ENCODE measurements at places on chromosomes 16 and 17.

DNA sequence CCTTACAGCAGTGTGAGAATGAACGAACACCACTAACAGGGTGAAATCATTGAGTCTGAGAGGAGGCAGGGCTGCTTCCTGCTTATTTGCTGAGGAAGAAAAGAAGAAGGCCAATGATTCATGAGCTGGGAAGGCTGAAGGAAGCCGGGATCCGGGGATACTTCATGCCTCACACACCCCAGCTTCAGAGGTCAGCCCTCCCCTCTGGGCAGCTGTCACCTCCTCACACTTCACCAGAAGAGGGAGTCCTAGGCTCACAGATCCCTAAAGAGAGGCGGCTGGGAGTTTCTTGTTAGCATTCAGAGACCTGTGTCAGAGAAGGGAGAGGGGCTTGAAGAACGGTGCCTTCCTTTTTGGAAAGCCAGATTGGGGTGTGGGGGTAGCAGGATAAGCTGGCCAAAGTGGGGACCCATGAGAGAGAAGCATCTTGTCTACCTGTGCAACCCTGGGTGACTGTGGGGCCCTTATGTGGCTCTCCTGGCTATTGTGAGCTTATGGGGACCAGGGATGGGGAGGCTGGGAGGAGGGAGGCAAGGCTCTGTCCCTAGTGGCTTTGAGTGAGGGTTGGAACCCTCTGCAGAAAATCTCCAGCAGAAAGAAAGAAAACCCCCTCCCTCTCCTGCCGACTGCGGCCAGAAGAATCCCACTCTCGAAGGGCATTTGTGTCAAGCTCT, 94.6 kb downstream of the RGS9 start:
- DNase-seq: no peak

GRCh38 chr16:84453061-84453752, 51.3 kb downstream of the MEAK7 start:
- DNase-seq: no peak

DNA sequence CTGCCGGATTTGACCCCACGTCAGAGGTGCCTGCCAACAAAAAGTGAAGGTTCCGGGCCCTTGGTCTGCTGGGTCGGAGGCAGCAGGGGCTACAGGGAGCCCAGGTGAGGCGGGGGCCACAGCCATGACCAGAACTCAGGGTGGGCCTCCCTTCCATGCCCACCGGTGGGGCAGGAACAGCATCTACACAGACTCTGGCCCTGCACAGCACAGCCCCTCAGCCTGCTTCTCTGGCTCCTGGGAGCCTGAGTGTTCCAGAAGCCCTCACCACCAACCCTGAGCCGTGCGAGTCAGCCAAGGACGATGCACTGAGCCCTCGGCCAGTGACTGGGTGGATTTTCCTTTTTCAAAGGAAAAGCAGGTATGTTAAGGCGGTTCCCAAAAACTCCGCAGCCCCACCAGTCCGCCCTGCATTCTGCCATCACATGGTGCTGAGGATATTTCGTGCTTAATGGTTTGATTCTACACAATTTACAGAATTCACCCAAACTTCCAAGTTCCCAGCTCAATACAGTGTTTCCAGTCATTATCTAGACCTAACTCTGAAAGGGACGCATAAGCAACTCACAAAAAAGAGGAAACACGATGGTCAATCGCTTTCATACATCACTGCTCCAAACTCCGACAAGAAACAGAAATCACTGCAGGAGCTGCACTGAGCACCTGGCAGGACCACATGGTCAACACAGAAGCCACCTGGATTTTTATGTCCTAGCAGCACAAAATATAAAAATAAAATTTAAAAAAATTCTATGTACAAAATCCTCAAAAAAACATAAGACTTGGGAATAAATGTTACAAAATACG, 19.4 kb upstream of the C16orf95 start:
- no peak for DNase-seq

DNA sequence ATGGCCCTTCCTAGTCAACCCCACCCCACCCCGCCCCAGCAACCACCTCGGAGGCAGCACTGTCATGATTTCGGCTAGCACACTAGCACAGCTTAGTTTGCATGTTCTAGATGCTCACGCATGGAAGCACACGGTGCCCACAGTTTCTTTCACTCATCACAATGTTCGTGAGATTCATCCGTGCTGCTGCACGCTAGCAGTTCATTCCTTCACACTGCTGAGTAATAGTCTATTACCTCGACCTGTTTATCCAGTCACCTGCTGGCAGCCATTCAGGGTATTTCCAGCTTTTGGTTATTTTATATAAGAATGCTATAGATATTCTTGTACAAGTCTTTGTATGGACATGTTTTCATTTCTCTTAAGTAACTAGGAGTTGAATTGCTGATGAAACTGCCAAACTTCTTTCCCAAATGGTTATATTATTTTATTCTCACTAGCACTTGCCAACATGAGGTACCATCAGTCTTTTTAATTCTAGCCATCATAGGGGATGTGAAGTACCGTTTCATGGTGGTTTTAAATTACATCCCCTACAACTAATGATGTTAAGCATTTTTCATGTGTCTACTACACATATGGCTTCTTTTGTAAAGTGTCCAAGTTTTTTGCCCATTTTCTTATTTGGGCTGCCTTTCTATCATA, 75.7 kb downstream of the CYTH1 start:
- DNase-seq: no peak

DNA sequence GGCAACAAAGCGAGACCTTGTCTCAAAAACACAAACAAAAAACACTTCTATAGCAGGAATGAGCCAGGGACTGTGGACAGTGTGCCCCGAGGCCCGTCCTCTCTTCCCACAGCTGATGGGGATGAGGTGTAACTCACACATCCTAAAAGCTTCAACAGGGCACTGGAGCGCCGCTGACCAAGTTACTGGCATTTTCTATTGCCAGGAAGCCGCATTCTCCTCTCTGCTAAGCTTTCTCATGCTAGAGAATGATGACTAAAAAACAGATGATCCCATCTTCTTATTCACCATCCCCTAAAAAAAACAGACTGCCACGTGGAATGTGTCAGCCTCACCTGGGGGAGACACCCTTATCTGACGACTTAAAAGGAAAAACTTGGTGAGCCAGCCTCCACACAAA, 16.3 kb downstream of the CARHSP1 start:
- DNase-seq: no peak

DNA sequence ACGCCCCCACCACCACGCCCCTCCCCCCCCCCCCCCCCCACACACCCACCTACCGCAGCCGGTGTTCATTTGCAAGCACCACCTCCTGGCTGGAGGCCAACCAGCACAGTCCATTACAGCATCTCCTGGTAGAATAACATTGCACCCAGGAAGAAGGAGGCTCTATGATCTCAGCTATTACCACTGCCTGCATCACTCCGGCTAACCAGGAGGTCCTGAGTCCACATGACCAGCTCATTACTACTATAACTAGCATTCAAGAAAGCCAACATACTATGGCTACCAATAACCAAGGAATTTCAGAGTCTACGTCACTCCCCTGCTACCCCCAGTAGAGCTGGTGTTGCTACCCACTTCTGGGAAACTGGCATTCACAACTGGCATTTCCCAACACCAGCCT, 81.1 kb upstream of the ALOX12 start:
- DNase-seq: no peak

GRCh38 chr17:28974451-28974850, 23.1 kb upstream of the PHF12 start:
- DNase-seq: no peak

- no peak for DNase-seq
These were observed 3.3 kb downstream of the CD2BP2 start for GRCh38 chr16:30351586-30352419.

Measured in stimulated activated CD8-positive, alpha-beta memory T cell treated with anti-CD3 and anti-CD28 coated beads, Interleukin-7, amount 100 ng/mL, for 4 hours (primary cell).